ENCODE measurements at places on chromosomes 5 and 9. TPM values are rescaled to one million over a fixed set of nuclear protein-coding genes. Genes with fewer than 3 reads are reported as not detected.

The IL4 gene
- not detected for total RNA-seq

The STKLD1 gene
- 0.75 TPM for total RNA-seq

The SAXO1 gene
- 0.08 TPM for total RNA-seq

The ST8SIA4 gene
- 0.15 TPM for total RNA-seq

All from smooth muscle cell of the coronary artery (primary cell).